Endothelial cell (in vitro differentiated cells): ENCODE measurements at places on chromosomes 5 and 9.
A peak's percentile ranks its signal among the peaks of the same experiment; 100 is the strongest.

- no peak overlapping the region for H3K4me3 ChIP-seq
- peaks cover 6% of the 10 kb centered on the region for H3K27me3 ChIP-seq
- no peak for DNase-seq
- H3K27ac ChIP-seq = no peak overlapping the region
- no peaks in the 10 kb centered on the region for H3K36me3 ChIP-seq
- peaks cover 9% of the 10 kb centered on the region for H3K4me1 ChIP-seq
These were observed 322.2 kb downstream of the NDUFS4 start for GRCh38 chr5:53882676-53883031.

- peaks cover 5% of the 10 kb centered on the region for H3K36me3 ChIP-seq
- peak within 1 kb of the TSS; percentile 72 for H3K4me3 ChIP-seq
- peaks cover 9% of the 10 kb centered on the region for H3K4me1 ChIP-seq
- peak; percentile 14 for DNase-seq
- H3K27me3 ChIP-seq = peaks cover 10% of the 10 kb centered on the region
These were observed at the start of gene GFRA3 for GRCh38 chr5:138274189-138274853. Gene GFRA3, minus strand, starts transcription at chr5:138274621. Its CDS starts 197 bp downstream, at chr5:138274424.

DNA sequence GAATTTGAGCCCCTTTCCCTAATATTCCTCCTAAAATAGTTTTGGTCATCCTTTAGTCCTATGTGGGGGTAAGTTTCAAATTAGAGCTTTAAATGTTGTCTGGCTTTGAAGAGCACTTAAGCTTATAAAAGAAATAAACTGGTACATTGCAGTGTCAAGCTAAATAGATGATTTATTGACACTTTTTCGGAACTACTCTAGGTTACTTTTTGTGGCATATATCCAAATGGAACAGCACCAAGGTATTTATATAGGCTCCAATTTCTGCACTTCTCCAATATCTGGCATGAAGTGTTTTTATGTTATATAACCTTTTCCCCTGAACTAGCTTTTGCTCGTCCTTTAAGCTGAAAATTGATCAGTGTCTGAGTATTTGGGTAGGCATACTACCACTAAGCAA is 402.5 kb downstream of the NFIB start:
- no peaks in the 10 kb centered on the region for H3K27me3 ChIP-seq
- no peak overlapping the region for H3K27ac ChIP-seq
- DNase-seq = no peak
- H3K4me1 ChIP-seq = no peaks in the 10 kb centered on the region
- H3K4me3 ChIP-seq = no peak overlapping the region
- H3K36me3 ChIP-seq = no peaks in the 10 kb centered on the region

GRCh38 chr5:169697976-169698375 is 60.9 kb downstream of the DOCK2 start:
- no peaks in the 10 kb centered on the region for H3K36me3 ChIP-seq
- peaks cover 6% of the 10 kb centered on the region for H3K4me1 ChIP-seq
- no peaks in the 10 kb centered on the region for H3K27me3 ChIP-seq
- no peak overlapping the region for H3K4me3 ChIP-seq

GRCh38 chr5:34682926-34683623 is 26.9 kb downstream of the RAI14 start:
- H3K27me3 ChIP-seq = no peaks in the 10 kb centered on the region
- no peak overlapping the region for H3K4me3 ChIP-seq
- peak overlapping the region; percentile 86 for H3K27ac ChIP-seq
- no peak for DNase-seq

GRCh38 chr5:10601246-10602030 is 37.6 kb downstream of the ANKRD33B start:
- no peak overlapping the region for H3K4me3 ChIP-seq
- no peaks in the 10 kb centered on the region for H3K4me1 ChIP-seq
- no peak for DNase-seq
- no peak overlapping the region for H3K27ac ChIP-seq
- no peaks in the 10 kb centered on the region for H3K27me3 ChIP-seq
- H3K36me3 ChIP-seq = no peaks in the 10 kb centered on the region

GRCh38 chr9:96644137-96644536 is 11.0 kb downstream of the PRXL2C start:
- H3K27me3 ChIP-seq = no peaks in the 10 kb centered on the region
- H3K36me3 ChIP-seq = peaks cover 14% of the 10 kb centered on the region
- H3K4me3 ChIP-seq = no peak overlapping the region
- H3K4me1 ChIP-seq = no peaks in the 10 kb centered on the region
- no peak for DNase-seq
